AG04449 (cell line): ENCODE measurements at places on chromosomes 13 and 19.

DNA sequence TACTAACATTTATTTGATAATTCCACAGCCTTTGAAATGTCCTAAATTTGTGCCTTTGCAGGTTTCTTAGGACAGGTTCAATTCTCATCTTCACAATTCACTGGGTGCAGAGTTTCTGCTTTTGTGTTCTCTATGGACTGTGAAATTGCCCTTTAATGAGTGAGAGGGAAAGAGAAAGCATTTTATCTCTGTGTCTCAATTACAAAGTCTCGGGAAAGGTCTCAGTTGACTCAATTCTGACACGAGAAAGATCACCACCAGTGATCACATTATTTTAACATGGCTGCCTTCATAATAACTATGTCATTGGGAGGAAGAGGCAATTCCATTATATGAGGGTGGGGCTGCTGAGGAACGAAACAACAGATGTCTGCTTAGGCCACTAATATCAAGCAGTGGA, 26.2 kb upstream of the LRCH1 start:
- DNase-seq: no peak

DNA sequence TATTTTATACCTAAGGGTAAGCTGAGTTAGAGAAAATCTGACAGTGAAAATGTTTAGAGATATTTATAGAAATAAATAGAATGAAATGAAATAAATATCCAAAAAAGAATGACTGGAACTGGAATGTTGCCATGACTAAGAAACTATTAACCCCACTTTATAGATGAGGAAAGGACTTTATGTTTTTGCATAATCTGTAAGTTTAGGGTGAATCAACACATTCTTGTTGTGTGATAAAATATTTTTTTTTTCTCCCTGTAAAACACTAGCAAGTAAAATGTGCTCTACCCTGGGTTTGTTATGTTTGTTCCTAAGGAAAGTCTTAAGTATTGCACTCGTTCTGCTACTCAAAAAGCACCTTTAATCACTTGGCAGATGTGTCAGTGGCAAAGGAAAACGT, 83.8 kb upstream of the KL start:
- no peak for DNase-seq

DNA sequence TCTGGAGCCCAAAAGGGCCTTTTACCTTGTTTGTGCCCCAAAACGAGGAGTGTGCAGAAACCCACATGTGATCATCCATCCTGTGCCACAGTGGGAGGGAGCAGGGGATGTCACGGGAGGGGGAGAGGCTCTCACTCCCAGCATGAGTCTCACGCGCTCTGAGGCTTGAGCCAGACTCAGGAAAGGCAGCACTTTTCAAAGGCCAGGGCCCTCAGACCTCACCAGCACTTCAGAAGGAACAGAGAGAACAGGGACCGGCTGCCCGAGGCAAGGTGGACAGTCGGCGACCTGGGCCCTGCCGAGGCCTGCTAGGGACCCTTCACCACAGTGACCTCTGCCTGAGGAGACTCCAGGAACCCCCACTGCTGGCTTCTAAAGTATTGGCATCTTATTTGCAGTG, 71.7 kb upstream of the WASF3 start:
- DNase-seq: no peak

GRCh38 chr19:4059891-4060620, 6.6 kb downstream of the ZBTB7A start:
- no peak for DNase-seq

- DNase-seq: no peak
These were observed 18.9 kb downstream of the ARID3A start for GRCh38 chr19:944663-945241.

DNA sequence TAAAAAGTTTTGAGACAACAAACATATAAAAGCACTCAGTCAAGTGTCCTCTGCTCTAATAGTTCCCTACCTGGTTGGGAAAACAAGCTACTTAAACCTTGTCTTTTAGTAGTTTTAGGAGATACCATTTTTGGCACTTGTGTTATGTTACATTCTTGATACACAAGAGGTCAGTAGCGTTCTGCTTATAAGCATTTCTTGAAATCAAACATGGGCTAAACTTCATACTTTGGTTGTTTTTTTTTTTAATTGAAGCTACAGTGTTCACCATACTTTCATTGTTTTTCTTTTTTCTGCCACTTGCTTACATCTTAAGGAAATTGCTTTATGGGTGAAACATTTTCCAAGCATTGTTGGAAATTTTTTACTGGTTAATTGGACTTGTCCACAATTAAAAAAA, 12.9 kb downstream of the NHLRC3 start:
- DNase-seq: peak; percentile 12

GRCh38 chr13:89688918-89689317, 1658.6 kb upstream of the MIR17HG start:
- DNase-seq: no peak

GRCh38 chr13:79621902-79622301, 140.9 kb downstream of the NDFIP2 start:
- no peak for DNase-seq

- no peak for DNase-seq
These were observed 1004.2 kb downstream of the UQCRFS1 start for GRCh38 chr19:28208745-28209144.

GRCh38 chr13:43815204-43815603, 28.4 kb upstream of the ENOX1 start:
- DNase-seq: no peak

GRCh38 chr19:7674010-7675005, 2.6 kb upstream of the MCEMP1 start:
- no peak for DNase-seq

DNA sequence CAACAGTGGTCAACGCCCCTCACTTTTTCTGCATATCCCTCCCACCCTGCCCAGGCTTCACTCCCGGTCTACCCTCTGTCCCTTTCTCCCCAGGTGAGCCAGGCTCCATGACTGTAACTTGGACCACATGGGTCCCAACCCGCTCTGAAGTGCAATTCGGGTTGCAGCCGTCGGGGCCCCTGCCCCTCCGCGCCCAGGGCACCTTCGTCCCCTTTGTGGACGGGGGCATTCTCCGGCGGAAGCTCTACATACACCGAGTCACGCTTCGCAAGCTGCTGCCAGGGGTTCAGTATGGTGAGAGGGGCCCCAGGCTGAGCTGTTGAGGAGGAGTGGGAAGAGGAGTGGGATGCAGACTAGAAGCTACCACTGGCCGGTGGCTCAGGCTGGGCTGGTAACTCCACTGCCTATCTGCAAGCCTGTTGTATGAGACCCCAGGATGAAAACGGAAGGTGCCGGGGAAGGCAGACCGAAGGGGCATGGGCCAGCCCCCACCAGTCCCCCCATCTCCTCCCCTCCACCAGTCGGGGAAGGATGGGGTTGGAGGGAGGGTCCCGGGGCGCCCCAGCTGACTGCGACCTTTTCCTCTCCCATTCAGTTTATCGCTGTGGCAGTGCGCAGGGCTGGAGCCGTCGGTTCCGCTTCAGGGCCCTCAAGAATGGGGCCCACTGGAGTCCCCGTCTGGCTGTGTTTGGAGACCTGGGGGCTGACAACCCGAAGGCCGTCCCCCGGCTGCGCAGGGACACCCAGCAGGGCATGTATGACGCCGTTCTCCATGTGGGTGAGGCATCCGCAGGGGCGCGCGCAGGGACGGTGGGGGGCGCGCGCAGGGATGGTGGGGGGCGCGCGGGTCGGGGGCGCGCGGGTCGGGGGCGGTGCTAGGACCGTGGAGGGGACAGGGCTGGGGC, 14.4 kb downstream of the ACP7 start:
- no peak for DNase-seq

DNA sequence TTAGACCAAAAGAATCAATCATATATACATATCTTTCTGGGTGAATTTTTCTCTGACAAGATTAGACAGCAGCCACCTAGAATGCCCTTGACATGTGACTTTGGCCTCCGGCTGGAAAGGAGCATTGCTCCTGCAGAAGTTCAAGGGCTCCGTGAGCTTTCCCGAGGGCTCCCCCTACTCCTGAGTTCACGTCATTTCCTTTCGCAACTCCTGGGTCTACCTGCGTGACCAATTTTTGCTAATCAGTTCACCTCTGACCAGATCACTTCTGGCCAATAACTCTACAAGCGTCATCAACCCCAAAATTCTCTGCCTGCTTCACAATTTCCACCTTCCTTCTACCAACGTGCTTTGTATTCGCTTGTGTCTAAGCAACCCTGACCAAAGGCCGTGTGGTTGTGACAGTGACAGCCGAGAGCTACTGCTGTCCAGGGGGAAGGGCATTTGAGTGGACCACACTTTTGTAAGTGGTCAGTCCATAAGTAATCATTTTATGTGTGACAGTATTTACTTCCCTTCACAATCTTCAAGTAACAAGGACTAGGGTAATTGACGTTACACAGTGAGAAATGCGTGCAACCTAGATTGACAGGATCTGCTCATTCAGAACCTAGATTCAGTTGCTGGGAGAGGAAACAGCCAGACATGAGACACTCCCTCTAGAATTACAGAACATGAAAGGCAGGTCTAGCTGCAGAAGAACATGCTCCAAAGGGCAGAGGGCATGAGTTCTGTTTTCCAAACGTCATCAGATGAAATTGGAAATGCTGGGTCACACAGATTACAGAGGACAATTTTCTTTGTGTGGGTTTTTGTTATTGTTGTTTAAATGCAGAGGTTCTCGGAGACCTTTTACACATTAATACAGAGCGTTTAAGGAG, 145.9 kb upstream of the SPACA7 start:
- no peak for DNase-seq

DNA sequence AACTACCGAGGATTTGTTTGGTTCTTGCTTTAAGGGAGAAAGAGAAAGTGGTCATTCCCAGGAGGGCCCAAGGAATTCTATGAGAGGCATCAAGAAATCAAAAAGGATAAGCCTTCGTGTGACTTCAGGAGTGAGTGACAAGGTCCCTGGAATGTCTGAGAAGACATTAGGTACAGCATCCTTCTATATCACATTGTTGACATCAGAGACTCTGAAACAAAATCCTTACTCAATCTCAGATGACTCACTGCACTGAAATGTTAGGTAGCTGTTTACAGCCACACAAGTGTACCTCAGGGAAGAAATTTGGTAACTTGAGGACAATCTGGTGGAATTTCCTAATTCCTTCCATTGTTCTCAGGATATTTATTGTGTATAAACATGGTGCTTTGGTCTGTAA, 7.9 kb upstream of the LGALS14 start:
- no peak for DNase-seq

DNA sequence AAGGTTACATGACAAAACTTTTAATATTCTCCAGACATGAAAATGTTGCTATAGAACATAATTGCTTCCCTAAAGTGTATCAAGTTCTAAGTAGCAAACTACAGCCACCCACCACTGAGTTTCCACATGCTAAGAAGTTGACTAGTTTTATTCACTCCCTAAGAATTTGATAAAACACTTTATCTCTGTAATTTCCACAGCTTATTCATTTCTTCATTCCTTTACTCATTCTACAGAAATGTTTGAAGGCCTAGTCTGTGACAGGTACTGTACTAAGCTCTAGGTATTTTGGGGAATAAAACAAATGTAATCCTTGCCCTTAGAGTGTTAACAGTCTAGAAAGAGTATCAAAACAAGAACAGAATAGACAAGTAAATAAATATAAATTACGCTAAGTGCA, 101.8 kb upstream of the DIAPH3 start:
- DNase-seq: no peak

GRCh38 chr19:35612559-35613321, at the start of gene HAUS5:
TSS of gene HAUS5 (plus strand) at chr19:35612735. CDS start at chr19:35612795, 60 bp downstream.
- peak; percentile 31 for DNase-seq
